NCI-H2081 treated with DMSO at 0.1 percent for 48 hours (cell line): ENCODE measurements at places on chromosomes 5 and 9.
A peak's percentile ranks its signal among the peaks of the same experiment; 100 is the strongest.

GRCh38 chr9:22210936-22211335, 201.8 kb upstream of the CDKN2B start:
- DNase-seq: no peak

DNA sequence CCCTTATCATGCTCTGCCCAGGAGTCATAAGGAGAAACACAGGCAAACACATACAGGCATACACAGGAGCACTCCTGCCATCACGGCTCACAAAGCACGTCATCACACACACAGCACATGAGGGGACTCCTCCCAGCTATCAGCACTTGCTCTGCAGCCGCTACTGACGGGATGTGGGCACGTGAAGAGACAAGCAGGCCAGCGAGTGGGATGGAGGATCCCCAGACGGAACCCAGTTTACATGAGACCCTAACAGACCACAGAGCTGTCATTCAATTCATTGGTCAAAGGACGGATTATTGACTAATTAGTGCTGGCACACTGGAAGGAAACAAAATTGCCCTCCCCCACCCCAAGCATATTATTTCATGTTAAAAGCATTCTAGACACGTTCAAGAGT, 53.6 kb downstream of the SEMA4D start:
- DNase-seq: no peak

- peak; percentile 15 for DNase-seq
Measured at GRCh38 chr5:103582364-103582763, 19.8 kb upstream of the NUDT12 start.

GRCh38 chr9:33255471-33255870, 9.0 kb downstream of the BAG1 start:
- no peak for DNase-seq

DNA sequence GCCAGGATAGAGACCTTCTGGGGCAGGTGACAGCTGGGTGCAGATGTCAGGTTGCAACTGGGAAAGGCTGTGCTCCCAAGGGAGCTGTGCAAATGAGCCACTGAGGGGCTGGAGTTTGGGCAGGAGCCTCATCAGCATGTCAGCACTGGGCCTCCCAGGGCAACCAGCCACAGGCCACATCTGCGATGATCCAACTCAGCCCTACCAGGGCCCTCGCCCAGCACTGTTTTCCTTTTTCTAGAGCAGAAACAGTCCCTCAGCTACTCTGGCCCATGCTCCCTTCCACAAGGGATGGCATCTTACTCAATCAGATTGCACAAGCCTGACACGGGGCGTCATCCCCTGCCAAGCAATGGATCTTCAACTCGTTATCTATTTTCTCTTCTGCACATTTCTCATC, 24.8 kb downstream of the NIPAL4 start:
- no peak for DNase-seq

GRCh38 chr5:141681695-141682641, at the start of gene ARAP3:
Gene ARAP3, minus strand, starts transcription at chr5:141682230. Its CDS starts 1,744 bp downstream, at chr5:141680486.
- DNase-seq: no peak

DNA sequence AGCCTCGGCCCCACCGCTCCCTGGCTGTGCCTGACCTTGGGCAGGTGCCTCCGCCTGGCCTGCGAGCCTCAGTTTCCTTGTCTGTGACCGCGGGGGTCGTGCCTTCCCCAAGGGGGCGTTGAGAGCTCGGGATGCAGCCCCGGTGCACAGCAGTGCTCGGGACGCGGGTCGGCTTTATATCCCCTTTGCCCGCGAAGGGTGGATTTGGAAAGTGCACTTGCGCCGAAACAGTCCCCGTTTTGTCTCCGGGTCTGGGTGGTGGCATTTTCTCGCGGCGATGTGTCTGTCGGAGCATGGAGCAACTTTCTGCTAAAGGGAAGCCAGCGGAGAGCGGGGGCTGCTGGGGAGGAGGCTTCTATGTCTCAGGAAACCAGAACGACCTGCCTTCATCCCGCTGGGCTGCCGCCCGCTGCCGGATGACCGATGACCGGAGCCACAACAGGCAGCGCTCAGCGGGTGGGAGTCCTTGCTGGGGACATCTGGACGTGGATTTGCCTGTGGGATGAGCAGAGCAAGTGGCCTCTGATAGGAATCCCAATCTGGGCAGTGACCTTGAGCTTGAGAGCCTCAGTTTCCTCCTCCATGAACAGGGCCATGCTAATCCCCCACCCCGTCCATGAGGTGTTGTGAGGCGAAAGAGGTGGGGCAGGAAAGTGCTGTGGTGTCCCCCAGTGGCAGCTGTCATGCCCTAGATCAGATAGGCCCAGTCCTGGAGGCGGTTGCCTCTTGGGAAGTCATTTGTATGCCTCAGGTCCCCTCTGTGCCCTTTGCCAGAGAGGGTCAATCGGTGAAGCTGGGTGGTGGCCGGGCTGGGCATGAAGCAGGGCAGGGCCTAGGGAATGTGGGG, 651 bp downstream of the HRH2 start:
- no peak for DNase-seq

DNA sequence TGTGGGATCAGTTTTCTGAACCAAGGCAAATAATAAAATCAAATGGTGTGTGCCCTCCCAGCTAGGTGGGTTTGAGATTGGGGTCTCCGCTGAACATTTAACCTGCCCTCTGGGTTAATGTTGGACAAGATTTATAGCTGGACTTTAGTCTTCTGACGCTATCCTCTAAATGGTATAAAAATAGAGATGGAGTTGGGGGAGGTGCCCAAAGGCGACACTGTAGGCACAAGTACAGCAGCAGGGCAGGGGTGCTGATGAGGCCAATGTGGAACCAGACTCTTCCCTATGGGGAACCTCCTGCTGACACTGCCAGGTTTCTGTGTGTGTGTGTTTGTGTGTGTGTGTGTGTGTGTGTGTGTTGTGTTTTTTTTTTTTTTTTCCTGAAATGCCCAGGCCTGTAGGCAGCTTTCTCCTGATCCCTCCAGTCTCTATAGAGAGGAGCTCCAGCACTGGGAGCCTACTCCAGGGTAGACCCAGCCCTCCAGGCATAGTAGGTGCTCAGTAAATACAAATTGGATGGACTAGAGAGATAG, 37.9 kb downstream of the PCDH1 start:
- no peak for DNase-seq

GRCh38 chr5:35136386-35136785, 88.6 kb upstream of the AGXT2 start:
- no peak for DNase-seq

GRCh38 chr5:82692826-82693225, 384.4 kb downstream of the TMEM167A start:
- no peak for DNase-seq

DNA sequence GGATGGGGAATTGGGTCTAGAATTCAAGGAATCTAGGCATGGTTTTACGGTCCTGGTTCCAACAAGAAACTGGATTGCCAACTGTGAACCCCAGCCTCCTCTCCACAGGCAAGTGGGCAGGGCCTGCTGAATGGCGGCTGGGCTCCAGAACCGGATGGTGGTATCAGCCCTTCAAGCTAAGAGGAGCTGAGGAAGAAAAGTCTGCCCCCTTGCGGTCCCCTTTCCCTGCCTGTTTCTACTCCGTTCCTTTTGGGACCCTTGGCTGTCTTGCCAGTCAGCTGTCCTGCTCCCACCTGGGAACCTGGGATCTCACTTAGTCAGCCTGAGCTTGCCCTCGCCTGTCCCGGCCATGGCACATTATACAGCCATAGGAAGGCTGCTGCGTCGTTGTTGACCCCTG, 234.4 kb upstream of the DAPK1 start:
- no peak for DNase-seq

GRCh38 chr9:5949103-5949699, 58.5 kb downstream of the MLANA start:
- DNase-seq: no peak

DNA sequence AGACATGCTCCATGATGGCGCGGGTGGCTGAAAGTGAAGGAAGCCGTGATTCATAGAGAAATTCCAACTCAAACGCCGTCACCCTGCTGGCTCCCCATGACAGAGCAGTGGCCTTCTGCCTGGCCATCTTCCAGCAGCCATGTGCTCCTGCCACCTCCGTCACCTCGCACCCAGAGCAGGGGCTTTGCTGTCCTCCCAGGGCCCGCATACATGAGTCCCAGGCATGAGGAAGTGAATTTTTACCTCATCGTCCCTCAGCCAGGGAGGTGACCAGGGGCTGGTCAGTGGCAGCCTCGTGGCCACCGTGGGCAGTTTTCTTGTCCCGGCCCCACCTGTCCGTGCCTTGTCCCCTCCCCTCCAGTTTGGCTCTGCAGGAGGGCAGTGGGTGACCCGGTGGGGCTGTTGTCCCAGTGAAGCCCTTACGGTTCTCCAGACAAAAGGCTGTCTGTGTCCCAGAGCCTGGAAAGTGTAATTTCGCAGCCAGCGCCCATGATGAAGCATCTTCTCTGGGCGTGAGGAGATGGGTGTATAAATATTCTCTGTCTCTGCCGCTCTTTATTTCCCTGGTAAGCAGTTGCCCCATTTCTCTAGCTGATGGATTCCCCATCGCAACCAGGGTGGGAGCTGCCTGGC, 124.0 kb upstream of the LMX1B start:
- no peak for DNase-seq

GRCh38 chr9:134420281-134420845, 94.1 kb downstream of the RXRA start:
- no peak for DNase-seq

GRCh38 chr5:83632874-83633273, 87.8 kb downstream of the HAPLN1 start:
- no peak for DNase-seq

DNA sequence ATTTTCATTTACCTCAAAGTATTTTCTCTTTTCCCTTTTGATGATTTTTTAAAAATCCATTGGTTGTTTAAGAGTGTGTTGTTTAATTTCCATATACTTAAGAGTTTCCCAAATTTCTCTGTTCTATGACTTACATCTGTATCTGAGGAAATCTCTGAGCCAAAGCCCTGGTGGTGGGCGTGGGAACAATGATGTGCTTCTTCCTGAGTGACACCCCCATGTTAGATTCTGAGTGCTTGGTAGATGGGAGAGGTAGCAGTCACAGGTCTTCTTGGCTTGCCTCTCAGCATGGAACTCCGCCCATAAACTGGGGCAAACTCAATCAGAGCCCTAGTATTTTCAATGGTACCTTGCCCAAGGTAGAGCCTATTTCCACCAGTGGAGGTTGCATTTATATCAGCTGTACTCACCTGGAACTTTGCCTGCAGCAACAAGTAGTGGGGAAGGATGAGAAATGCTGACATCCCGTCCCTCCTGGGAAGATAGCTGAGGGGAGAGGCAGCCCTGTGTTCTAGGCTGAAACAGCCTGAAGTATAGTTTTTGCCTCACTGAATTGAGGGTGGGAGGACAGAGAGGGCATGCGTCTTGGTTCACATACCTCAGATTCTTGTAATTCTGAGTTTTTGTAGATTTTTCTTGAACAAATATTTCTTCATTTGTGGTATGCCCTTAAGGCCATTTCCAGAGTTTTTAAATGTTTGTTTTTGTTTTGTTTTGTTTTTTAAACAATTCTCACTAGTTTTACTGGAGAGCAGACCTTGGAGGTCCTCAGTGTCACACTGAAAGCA, 26.4 kb downstream of the C9orf43 start:
- no peak for DNase-seq

DNA sequence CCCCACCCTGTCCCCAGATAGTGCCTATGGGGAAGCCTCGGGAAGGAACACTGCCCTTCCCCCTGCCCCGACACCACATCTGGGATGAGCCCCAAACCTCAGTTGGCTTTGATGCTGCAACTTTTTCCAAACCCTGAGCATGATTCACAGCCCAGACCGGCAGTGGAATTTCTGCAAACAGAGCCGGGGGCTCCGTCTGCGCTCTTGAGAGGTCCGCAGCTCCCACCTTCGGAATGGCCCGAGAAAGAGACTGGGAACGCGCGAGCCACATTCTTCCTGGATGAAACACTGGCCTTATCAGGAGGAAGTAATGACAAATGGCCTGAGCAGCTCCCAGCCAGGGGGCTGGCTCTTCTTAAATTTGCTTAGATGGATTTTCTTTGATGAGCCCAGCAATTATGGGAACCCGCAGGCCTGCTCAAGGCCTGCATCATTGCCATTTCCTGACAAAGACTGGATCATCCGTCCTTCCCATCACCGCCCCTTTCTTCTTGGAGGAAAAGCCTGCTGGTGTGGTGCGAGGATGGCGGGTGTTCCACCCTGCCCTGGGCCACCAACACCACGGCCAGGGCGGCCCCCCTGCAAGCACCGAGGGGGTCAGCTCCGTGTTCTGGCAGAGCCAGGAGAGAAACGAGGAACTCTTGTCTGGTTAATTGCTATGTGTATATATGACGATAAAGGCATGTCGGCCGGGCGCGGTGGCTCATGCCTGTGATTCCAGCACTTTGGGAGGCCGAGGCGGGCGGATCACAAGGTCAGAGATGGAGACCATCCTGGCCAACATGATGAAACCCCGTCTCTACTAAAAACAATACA, 38.8 kb upstream of the COL5A1 start:
- DNase-seq: no peak

GRCh38 chr5:2263763-2264162, 381.0 kb upstream of the IRX4 start:
- no peak for DNase-seq

DNA sequence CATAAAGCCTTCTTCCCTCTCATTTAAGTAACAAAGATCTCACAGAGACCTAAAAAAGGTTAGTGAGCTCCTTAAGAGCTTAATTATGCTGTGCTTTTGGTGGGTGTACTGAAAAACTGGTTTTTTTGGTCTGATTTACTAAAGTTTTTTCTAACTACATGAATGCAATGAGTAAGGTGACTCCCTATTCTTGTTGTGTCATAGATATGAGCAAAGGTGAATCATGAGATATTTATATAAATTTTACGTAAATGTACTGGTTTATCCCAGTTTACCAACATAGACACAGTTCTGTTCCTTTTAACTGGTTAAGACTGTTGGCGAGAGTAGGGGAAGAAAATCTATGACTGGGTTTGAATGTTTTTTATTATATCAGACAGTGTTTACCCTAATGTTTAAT, 250.5 kb downstream of the NR2F1-AS1 start:
- DNase-seq: no peak

- DNase-seq: no peak
Measured at GRCh38 chr5:76766746-76767145, 50.8 kb downstream of the F2R start.

DNA sequence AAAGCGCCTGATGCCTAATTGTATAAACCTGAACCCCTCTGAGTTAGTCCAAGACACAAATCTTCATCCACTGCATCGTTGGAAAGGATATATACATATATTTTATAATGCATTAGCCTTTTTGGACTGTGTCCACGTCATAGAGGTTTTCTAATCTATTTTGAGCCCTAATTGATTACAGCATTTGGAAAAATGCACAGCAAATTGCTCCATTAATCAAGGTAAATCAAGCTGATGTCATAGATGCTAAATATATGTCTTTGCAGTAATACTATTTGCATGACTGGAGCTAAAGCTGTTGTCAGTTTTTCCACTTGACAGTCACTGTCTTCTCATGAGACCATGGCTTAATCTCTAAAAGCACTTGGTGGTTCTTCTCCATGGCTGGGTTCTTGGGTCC, 483.5 kb upstream of the TNC start:
- no peak for DNase-seq

GRCh38 chr5:55171471-55171870, 1.5 kb downstream of the CDC20B start:
- DNase-seq: no peak

- DNase-seq: no peak
Measured at GRCh38 chr9:129557192-129558036, 63.5 kb downstream of the C9orf50 start.

DNA sequence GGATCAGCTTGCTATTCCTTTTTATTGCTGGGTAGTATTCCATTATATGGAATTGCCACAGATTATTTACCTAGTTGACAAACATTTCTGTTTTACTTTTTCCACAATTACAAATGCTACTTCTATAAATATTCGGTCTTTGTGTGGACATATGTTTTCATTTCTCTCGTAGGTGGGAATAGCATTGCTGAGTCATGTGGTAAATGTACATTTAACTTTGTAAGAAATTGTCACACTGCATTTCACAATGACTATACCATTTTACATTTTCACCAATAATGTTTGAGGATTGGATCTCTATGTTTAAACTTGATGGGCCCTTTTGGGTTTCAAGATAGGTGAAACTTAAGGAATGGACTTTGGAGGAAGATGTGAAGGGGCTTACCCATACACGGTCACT, 19.7 kb downstream of the RAI14 start:
- no peak for DNase-seq
